Right lung (tissue), 10 donors: ENCODE measurements at places on chromosomes 12 and 14. TPM values are rescaled to one million over a fixed set of nuclear protein-coding genes. Genes with fewer than 3 reads are reported as not detected.

GRCh38 chr12:76026643-76027063, 4.9 kb downstream of the PHLDA1 start:
- no peak for DNase-seq

- no peak for DNase-seq
Observed at GRCh38 chr12:57431654-57432188, 878 bp upstream of the R3HDM2 start.

The RFX4 gene
- not detected for polyA plus RNA-seq

The MYBPC1 gene
- polyA plus RNA-seq, result not detected
